Calu3 (cell line): ENCODE measurements at places on chromosomes 5 and 9.

GRCh38 chr5:124661317-124662141, 84.9 kb downstream of the ZNF608 start:
- H3K27me3 ChIP-seq, result no peaks in the 10 kb centered on the region
- peak overlapping the region; percentile 98 for H3K27ac ChIP-seq
- H3K4me3 ChIP-seq, result peak overlapping the region; percentile 69
- H3K4me1 ChIP-seq, result peaks cover 58% of the 10 kb centered on the region
- H3K36me3 ChIP-seq, result peaks cover 11% of the 10 kb centered on the region

DNA sequence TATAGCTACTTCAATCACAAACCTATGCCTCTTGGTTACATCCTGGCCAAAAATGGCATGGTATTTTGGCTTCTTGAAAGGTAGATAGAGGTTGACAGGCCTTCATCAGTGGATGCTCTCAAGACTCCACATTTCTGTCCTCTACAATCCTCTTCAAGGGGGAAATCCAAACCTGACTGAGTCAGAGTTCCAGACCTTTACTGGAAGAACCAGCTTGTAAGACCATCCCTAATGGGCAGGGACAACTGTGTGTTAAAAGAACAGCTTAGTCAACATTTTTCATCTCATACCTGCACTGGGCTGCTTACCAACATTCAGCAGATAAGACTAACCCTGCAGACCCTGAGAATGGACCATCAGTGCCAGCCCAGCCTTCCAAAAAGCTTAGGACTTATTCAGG, 155.7 kb downstream of the CDK5RAP2 start:
- no peak for DNase-seq
- peaks cover 5% of the 10 kb centered on the region for H3K36me3 ChIP-seq
- H3K27ac ChIP-seq, result no peak overlapping the region

DNA sequence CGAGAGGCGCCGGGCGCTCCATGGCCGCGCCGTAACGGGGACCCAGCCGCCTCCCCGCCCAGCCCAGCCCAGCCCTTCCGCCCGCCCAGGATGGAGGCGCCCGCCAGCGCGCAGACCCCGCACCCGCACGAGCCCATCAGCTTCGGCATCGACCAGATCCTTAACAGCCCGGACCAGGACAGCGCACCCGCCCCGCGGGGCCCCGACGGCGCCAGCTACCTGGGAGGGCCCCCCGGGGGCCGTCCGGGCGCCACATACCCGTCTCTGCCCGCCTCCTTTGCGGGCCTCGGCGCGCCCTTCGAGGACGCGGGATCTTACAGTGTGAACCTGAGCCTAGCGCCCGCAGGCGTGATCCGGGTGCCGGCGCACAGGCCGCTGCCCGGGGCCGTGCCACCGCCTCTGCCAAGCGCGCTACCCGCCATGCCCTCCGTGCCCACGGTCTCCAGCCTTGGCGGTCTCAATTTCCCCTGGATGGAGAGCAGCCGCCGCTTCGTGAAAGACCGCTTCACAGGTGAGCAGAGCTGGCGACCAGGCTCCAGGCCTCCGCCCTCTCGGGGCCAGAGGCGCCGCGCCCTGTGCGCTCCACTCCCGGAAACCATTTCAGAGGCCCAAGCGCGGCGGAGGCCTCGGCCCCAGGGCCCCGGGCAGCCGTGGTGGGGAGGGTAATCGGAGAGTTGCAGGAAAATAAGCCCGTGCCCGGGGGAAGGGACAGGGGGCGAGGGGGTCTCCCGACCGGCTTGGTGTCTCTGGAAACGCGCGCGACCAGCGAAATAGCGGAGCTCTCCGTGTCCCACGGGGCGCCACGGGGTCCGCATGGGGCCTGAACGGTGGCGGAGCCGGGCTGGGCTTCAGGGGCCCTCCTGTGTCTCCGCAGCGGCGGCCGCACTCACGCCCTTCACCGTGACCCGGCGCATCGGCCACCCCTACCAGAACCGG, 496 bp downstream of the TLX3 start:
- peak overlapping the region; percentile 50 for H3K27ac ChIP-seq
- peaks cover 36% of the 10 kb centered on the region for H3K36me3 ChIP-seq
- H3K4me3 ChIP-seq, result peak overlapping the region; percentile 95
- peak; percentile 50 for DNase-seq
- peaks cover 16% of the 10 kb centered on the region for H3K27me3 ChIP-seq

DNA sequence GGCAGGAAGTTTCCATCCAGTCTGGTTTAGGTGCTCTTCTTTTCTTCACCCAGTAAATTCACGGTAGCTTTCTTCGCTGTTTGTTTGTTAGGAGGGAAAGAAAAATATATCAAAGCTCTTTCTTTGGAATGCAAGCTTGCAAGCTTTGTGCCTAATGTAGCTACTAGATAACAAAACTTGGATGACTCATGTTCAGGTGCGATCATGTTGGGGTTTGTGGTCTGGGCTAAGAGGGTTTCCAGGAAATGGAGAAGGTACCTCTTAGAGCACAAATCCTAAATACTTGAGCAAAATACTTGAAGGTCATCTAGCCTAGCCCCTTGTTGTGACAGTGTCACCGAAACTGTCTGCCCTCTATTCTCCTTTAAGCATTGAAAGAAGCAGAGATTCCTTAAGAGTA, 17.7 kb downstream of the SRP19 start:
- peak; percentile 25 for DNase-seq
- peak overlapping the region; percentile 75 for H3K27ac ChIP-seq
- H3K4me3 ChIP-seq, result no peak overlapping the region
- no peaks in the 10 kb centered on the region for H3K27me3 ChIP-seq
- peaks cover 22% of the 10 kb centered on the region for H3K4me1 ChIP-seq
- H3K36me3 ChIP-seq, result peaks cover 38% of the 10 kb centered on the region

GRCh38 chr5:151617383-151617840, 26.3 kb upstream of the FAT2 start:
- H3K27me3 ChIP-seq, result peaks cover 74% of the 10 kb centered on the region
- H3K27ac ChIP-seq, result no peak overlapping the region
- peaks cover 3% of the 10 kb centered on the region for H3K36me3 ChIP-seq
- peaks cover 44% of the 10 kb centered on the region for H3K4me1 ChIP-seq
- no peak for DNase-seq

DNA sequence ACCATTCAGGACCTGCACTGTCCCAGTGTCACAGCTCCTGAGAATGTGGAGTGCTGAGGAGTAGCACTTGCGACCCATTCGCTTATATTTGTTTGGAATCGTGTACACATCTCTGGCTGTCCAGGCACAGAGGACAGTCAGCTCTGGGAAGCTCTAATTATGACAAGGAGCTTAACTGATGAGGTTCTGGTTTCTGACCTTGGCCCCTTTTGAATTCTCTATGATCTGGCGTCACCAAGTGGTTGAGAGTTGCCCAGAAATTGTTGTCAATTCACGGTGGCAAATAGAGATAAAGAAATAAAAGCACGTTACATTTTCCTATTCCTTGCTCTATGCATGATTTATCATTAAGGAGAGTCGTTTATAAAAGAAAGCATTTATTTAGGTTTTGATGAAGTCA, 34.9 kb upstream of the LECT2 start:
- H3K4me3 ChIP-seq, result no peak overlapping the region
- peaks cover 14% of the 10 kb centered on the region for H3K4me1 ChIP-seq
- H3K27ac ChIP-seq, result no peak overlapping the region
- no peaks in the 10 kb centered on the region for H3K36me3 ChIP-seq
- no peak for DNase-seq
- no peaks in the 10 kb centered on the region for H3K27me3 ChIP-seq

DNA sequence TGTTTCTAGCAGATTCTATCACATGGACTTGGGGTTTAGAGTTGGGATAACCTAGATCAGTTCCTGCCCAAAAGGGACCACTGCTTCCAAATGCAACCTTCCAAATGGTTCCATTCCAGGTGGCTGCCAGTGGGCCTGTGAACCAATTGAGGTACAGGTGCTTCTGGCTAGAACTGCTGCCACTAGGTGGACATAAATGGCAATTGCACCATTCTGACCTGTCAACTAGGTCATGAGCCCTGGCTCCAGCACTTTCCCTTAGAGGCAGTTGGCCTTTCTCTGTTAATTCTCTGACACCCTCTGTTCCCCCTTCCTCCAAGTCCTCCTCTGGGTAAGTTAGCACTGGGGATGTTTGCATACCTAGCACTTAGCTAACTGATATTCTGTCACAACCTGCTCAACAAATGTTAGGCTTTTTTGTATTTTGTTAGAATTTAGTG, 16.6 kb upstream of the HEMGN start:
- no peaks in the 10 kb centered on the region for H3K36me3 ChIP-seq
- peak; percentile 33 for DNase-seq
- H3K4me3 ChIP-seq, result no peak overlapping the region
- peaks cover 11% of the 10 kb centered on the region for H3K27me3 ChIP-seq
- no peak overlapping the region for H3K27ac ChIP-seq

- no peak for DNase-seq
- peaks cover 15% of the 10 kb centered on the region for H3K36me3 ChIP-seq
- H3K4me1 ChIP-seq, result peaks cover 8% of the 10 kb centered on the region
- no peak overlapping the region for H3K4me3 ChIP-seq
Observed at GRCh38 chr9:106941916-106942315, 79.0 kb downstream of the ZNF462 start.

DNA sequence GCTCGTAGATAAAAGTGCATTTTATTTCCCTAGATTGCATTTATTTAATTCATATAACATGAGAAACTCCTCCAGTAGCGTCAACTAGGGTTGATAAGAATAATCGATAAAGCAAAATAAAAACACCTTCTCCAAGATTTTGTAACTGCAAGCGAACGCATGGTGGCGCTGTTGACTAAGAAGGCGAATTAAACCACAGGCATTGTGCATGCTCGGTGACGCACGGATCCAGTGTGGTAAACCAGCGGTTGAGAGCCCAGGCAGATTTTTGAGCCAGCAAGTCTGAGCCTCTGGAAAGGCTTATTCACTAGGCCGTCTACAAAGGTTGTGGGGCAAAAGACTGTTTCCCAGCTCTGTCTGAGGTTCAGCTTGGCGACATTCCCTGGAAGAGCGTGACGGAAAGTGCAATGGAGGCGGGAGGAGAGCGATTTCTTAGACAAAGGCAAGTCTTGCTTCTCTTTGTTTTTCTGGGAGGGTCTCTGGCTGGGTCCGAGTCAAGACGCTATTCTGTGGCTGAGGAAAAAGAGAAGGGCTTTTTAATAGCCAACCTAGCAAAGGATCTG, at the start of gene PCDHB3:
Gene PCDHB3 (plus strand): TSS at position 231 of the 563 bp plus-strand sequence. CDS start 177 bp downstream, at position 408.
- DNase-seq, result peak; percentile 30
- no peaks in the 10 kb centered on the region for H3K4me1 ChIP-seq
- H3K36me3 ChIP-seq, result no peaks in the 10 kb centered on the region
- H3K27me3 ChIP-seq, result no peaks in the 10 kb centered on the region
- H3K27ac ChIP-seq, result no peak within 1 kb of the TSS

- DNase-seq, result no peak
- H3K27ac ChIP-seq, result no peak overlapping the region
- H3K4me1 ChIP-seq, result peaks cover 62% of the 10 kb centered on the region
- H3K4me3 ChIP-seq, result no peak overlapping the region
- no peaks in the 10 kb centered on the region for H3K36me3 ChIP-seq
Observed at GRCh38 chr5:132424167-132424880, 54.8 kb downstream of the SLC22A5 start.

DNA sequence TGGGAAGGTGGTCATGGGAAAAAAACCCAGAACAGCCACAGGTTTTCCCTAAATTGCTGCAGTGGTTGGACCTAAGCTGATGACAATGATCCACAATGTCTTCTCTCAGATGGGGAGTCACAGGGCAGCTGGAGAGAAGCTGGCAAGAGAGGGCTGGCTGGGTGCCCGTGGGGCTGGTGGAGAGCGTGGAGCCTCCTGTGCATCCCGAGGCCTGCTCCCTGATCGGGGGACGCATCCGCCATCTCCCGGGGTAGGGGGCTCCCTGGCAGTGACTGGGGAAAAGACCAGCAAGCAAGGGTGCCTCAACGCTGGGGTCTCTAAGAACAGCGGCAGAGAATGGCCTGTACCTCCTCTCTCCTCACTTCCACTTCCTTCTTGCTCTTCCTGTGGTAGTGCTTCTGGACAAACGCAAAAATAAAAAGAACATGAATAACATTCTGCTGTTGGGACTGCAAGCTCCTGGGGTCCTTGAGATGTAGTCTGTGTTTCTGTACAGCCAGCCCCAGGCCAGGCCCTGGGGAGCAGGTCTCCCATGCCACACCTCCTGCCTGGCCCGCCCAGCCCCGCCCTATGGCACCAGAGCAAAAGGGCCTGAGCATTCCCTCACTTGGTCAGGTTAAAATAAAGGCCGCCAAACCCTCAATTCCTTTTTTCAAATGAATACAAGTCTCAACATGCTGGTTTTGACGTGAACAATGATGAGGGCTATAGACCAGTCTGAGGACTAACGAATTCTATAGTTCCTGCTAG, 7.0 kb upstream of the MRNIP start:
- H3K4me1 ChIP-seq, result no peaks in the 10 kb centered on the region
- H3K4me3 ChIP-seq, result no peak overlapping the region
- H3K27me3 ChIP-seq, result no peaks in the 10 kb centered on the region
- DNase-seq, result no peak
